ENCODE measurements at places on chromosomes 11 and 22. TPM values are rescaled to one million over a fixed set of nuclear protein-coding genes. Genes with fewer than 3 reads are reported as not detected.

DNA sequence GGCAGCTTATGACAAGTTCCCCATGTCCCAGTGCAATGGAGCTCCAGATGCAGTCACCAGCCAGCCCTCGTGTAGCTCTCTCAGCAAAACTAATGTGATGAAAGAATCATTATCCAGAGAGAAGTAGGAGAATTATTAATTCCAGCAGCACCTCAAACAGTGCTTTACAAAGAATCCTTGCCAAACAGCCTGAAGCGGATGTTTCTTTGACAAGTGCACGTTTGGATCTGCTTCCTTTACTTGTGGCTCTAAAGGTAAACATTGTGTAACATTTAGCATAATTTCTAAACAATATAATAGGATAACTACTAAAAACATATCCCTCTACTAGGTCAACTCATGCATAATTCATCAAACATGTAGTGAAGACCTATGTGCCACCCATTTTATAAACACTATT lies 197.0 kb downstream of the FAM181B start:
- no peak for DNase-seq

Gene CNTN5
- not detected for total RNA-seq

Gene KCNJ5
- not detected for total RNA-seq

GRCh38 chr11:72897506-72897905 lies 83.3 kb downstream of the ATG16L2 start:
- peak; percentile 7 for DNase-seq
